A549 treated with CpdA at 1 μM for 4 hours (cell line): ENCODE measurements at places on chromosomes 16 and 17. TPM values are rescaled to one million over a fixed set of nuclear protein-coding genes. Genes with fewer than 3 reads are reported as not detected.

Gene TPPP3
- 8.4 to 13.5 TPM (median 11.8 TPM) in 5 replicates for total RNA-seq

Gene HBQ1
- total RNA-seq: 4.6 to 8.4 TPM (median 7.2 TPM) in 5 replicates

Gene KPNA2
- total RNA-seq: 484 to 540 TPM (median 513 TPM) in 5 replicates

Gene BRIP1
- total RNA-seq: 3.6 to 5.8 TPM (median 4.2 TPM) in 5 replicates

Gene CD300H
- 0.45 to 0.78 TPM (median 0.63 TPM) in 4 of 5 replicates, not detected in the other for total RNA-seq

Gene SMG1
- total RNA-seq: 15.8 to 24.4 TPM (median 22.5 TPM) in 5 replicates

Gene SEPTIN1
- 1.4 to 2.2 TPM (median 1.8 TPM) in 5 replicates for total RNA-seq

Gene PDIA2
- total RNA-seq: 0.23 to 0.89 TPM (median 0.57 TPM) in 4 of 5 replicates, not detected in the other

Gene HIC1
- total RNA-seq: 0.86 to 2.0 TPM (median 1.6 TPM) in 5 replicates

Gene EPN3
- total RNA-seq: 0.10 to 0.63 TPM (median 0.17 TPM) in 5 replicates

Gene SLFN14
- not detected in 5 replicates for total RNA-seq

Gene ADAMTS18
- total RNA-seq: 0.01 TPM in 1 of 5 replicates, not detected in the others

Gene PSMC3IP
- 35.3 to 49.1 TPM (median 36.5 TPM) in 5 replicates for total RNA-seq

Gene HBA1
- total RNA-seq: 0.91 to 1.6 TPM (median 1.3 TPM) in 5 replicates

Gene DNASE1L2
- 1.0 to 1.7 TPM (median 1.3 TPM) in 5 replicates for total RNA-seq

Gene CKLF
- 60.3 to 70.7 TPM (median 62.7 TPM) in 5 replicates for total RNA-seq

Gene UNC13D
- 2.9 to 5.0 TPM (median 4.2 TPM) in 5 replicates for total RNA-seq

Gene GDPD3
- total RNA-seq: 1.2 to 2.2 TPM (median 2.0 TPM) in 5 replicates

Gene CD68
- 34.0 to 42.9 TPM (median 36.5 TPM) in 5 replicates for total RNA-seq

Gene WNT9B
- not detected in 5 replicates for total RNA-seq

Gene PIMREG
- 43.4 to 49.9 TPM (median 45.9 TPM) in 5 replicates for total RNA-seq

Gene NMT1
- 173 to 447 TPM (median 176 TPM) in 5 replicates for total RNA-seq

Gene TP53TG3F
- total RNA-seq: 0.13 to 0.27 TPM (median 0.24 TPM) in 3 of 5 replicates, not detected in the others

Gene DPEP2NB
- not detected in 5 replicates for total RNA-seq

Gene NTN1
- total RNA-seq: 0.27 to 0.54 TPM (median 0.45 TPM) in 5 replicates

Gene ACSM2A
- total RNA-seq: not detected in 5 replicates

Gene SCGB1C2
- not detected in 5 replicates for total RNA-seq

Gene MEIOB
- 1.5 to 3.1 TPM (median 1.7 TPM) in 5 replicates for total RNA-seq

Gene FOXF1
- not detected in 5 replicates for total RNA-seq

Gene MIS12
- total RNA-seq: 18.1 to 21.5 TPM (median 20.4 TPM) in 5 replicates

Gene FOXL1
- total RNA-seq: 0.50 to 1.1 TPM (median 0.83 TPM) in 5 replicates

Gene ACOX1
- 13.1 to 17.1 TPM (median 15.3 TPM) in 5 replicates for total RNA-seq

Gene RNPS1
- 250 to 296 TPM (median 262 TPM) in 5 replicates for total RNA-seq

Gene RNF43
- 0.12 to 0.61 TPM (median 0.27 TPM) in 5 replicates for total RNA-seq

Gene SP6
- total RNA-seq: 2.6 to 3.0 TPM (median 2.8 TPM) in 5 replicates

Gene RNF222
- not detected in 5 replicates for total RNA-seq

Gene GNAO1
- total RNA-seq: 0.20 to 0.40 TPM (median 0.31 TPM) in 5 replicates

Gene SOST
- 0.05 TPM in 1 of 5 replicates, not detected in the others for total RNA-seq
